ENCODE measurements at places on chromosomes 7 and 10.

DNA sequence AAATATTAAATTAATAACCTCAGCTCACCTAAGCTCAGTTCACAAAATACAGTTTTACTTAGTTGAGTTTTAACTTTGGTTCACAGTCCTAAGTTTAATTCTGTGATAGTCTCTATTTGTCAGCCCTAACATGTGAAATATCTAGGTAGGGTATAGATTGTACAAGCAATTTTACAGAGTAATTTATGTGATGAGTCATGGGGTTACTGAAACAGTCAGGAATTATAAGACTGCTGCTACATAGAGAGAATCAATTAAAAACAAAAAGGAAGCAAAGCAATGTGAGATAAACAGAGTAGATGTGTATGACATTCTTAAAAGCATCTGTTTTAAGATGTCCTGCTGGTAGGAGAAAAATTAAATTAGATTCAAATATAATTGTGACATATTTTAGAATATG lies 1018.2 kb upstream of the KCND2 start:
- peak; percentile 9 for DNase-seq

DNA sequence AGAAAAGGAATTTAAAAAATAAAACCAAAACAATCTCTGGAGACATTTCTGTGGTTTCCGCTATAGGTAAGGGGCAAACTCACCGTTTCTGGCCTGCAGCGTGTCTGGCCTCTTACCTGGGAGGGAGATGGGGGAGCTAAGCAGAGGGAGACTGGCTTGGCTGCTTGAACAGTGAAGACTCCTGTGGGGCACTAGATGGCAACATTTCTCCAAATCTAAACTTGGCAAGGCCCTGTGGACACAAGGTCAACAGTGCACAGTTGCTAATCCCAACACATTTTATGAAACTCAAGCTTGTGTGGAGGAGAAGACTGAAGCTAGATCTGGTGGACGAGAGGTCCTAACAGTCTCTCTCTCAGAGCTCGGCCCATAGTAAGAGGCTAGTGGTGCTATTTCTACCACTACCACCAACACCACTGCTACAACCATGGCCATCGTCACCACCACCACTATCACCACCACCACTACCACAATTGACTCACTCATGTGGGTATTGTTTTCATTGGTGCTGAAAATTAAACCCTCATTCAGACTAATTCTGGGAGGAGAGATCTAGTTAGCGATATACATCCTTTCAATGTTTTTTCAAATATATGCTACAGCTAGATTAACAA lies 28.4 kb upstream of the CDHR3 start:
- peak; percentile 41 for DNase-seq

- DNase-seq, result peak; percentile 42
These were observed 1128.7 kb downstream of the CNTNAP2 start for GRCh38 chr7:147245274-147245673.

DNA sequence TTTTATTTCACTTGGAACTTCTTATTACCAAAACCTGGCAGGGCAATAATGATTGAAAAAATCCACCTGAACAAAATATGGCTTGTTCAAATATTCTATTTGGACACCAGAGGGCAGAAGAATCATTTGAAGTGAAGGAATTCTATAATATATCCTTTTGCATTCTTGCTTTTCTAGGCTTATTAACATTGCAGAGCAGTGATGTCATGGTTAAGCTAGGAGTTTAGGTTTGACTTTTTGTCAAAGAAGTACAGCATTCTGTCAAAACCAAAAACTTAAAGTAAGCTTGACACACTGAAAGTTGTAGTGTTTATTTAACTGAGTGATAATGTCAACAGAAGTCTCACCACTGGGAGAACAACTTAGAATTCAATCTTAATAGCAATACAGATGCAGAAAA lies 156.0 kb downstream of the SEMA3D start:
- DNase-seq, result peak; percentile 81

Data from fibroblast of upper back skin (primary cell).